ENCODE measurements at places on chromosomes 6 and 20.

- no peak for DNase-seq
These were observed 125.2 kb upstream of the PMEPA1 start for GRCh38 chr20:57835074-57835452.

- no peak for DNase-seq
These were observed 49.9 kb downstream of the STK4 start for GRCh38 chr20:45016089-45016671.

DNA sequence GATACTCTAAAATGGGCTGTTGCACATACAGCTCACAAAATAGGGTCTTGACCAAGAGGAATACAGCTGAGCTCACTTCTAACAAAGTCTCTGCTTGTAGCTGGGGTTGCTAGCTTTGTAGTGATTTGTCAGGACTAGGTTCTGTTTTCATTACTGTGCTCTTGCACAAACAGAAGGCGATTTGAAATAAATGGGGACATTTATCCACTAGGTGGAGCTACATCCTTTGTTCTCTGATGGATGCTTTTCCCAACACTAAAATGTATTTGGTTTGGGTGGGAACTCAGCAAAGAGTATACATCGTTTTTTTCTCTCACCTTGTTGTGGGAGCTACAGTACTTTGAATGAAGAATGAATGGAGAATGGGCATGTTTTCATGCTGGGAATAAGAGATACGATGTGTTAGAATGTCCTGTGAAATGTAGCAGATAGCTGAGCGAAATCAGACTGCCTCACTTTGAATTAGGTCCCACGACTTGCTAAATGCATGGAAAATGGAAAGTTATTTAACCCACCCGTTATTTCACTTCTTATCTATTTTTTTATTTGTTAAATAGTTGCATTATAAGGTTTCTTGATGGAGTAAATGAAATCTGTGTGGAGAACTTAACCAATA, 494.7 kb upstream of the MAP3K7 start:
- no peak for DNase-seq

DNA sequence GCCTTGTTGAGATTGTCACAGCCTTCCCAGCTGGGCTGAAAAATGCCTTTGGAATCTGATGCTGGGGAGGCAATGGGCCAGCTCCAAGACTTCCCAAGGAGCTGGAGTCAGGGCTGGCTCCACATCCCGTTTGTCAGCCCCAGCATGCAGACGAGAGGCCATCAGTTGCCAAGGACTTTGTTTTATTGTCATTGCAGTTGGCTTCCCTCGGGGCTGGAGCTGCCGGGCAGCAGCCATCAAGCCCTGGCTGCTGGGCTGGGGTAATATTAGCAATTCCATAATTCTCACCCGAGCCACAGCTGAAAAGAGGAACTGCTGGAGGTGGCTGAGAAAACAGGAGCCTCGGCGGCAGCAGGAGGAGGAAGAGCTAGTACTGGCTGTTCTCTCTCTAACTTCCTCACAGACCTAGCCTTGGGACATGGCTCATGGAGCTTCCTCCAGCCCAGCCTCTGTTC, 182.5 kb downstream of the CDC5L start:
- no peak for DNase-seq

- DNase-seq, result no peak
These were observed 25.3 kb upstream of the ZBTB24 start for GRCh38 chr6:109508166-109508860.

GRCh38 chr20:34491226-34491931, 24.8 kb upstream of the DYNLRB1 start:
- no peak for DNase-seq

GRCh38 chr20:60202046-60202445, 243.8 kb downstream of the CDH26 start:
- no peak for DNase-seq

GRCh38 chr6:127381384-127381783, 38.0 kb upstream of the ECHDC1 start:
- no peak for DNase-seq

DNA sequence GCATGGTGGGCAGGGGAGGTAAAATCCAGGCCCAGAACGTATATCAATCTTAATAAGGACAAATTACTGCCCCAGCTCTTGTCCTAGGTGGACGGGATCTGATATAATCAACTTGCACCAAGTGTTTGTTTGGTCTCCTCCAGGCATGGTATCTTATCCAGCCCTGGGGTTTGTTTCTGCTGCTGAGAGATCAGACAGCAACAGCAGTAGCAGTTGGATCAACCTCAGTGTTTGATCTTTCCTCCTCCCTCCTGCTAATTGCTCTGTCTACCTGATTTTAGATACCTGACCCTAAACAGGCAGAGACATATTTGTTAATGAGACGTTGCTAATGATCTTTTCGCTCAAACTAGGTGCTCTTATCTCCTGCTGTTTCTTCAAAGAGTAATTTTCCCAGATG, 100.4 kb upstream of the BACH2 start:
- DNase-seq, result no peak

- DNase-seq, result no peak
These were observed 8.8 kb downstream of the L3MBTL1 start for GRCh38 chr20:43516251-43516824.

- no peak for DNase-seq
These were observed 245.1 kb upstream of the RSPO3 start for GRCh38 chr6:126873351-126873750.

DNA sequence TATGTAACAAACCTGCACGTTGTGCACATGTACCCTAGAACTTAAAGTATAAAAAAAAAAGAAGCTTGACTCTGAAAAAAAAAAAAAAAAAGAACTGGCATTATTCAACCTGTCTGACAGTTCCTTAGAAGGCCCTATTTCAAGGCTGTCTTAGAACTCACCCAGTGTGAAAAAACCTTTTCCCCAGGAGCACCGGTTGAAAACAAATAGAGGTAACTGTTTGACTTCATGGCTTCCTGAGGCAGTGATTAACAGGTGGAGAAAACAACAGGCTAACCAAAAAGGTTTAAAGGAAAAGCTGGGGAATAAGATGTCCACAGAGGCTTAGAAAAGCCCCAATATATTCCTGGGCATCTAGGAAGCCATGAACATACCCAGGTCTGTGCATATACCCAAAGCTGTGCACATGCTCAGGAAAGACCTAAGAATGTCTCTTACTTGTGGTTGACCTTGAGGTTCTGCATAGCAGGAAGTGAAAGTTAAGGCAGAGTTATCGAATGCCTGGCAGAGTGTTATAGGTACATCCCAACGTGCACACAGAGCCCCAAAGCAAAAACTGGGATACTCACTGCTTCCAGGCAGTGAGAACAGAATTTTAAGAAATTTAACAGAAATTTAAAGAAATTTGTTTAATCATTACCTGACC, 7.0 kb downstream of the UQCC1 start:
- DNase-seq, result no peak

DNA sequence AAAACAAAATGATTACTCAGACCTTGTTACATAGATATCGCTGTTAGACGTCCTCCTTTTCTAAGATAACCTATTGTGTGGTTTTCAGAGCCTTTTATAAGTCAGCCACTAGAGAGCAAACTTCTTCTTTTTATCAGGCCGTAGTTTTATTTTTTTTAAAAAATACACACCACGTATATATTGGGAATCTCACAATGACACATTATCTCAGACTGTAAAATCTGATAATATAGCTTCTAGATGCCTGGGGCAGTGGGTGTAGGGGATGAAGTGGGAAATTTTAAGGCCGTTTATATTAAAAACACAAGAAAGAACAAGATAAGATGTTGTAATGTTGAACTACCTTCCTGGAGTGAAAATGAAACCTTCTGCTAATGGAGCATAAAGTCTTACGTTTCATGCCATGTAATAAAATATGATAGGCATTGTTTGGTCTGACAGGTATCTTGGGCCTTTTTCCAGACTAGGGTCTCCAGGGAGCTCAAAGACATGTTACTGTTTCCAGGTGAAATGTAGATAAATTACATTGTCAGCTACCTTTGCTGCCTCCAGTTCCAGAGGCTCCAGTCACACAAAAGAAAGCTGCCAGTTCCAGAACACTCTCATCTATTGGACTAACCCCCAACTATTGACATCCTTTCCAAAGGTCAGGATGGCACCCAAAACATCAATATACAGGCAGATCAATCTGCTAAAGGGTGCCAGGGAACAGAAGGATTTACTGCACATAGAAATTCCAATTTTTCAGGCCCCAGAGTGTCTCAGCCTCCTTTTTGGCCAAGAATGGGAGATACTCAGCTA, 130.2 kb upstream of the AKIRIN2 start:
- DNase-seq, result no peak

DNA sequence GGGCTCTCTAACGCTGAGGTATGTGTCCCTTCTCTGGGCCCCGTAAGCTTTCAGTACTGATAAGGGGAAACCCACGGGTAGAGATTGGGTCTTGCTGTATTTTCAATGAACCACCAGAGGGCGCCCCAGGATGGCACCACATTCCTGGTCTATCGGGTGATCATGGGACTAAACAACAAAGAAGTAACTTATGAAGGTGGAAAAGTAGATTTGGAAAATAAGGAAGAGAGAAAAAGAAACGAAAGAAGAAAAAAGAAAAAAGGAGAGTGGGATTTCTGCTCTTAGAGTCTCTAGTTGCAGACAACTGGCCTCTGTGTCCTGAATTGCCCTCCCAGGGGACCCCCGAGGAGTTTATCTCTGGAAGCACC, 93.8 kb downstream of the GMPR start:
- peak; percentile 60 for DNase-seq

Data from stimulated activated CD8-positive, alpha-beta memory T cell treated with anti-CD3 and anti-CD28 coated beads, Interleukin-4, amount 100 ng/mL, for 4 hours (primary cell).